Subcutaneous preadipocyte (primary cell): ENCODE measurements at places on chromosomes 1 and 21. TPM values are rescaled to one million over a fixed set of nuclear protein-coding genes. Genes with fewer than 3 reads are reported as not detected.

RHCE gene
- total RNA-seq = 0.20 and 0.73 TPM in 2 replicates

F3 gene
- total RNA-seq = 29.0 and 42.8 TPM in 2 replicates

NOS1AP gene
- total RNA-seq = not detected in 2 replicates

UBXN11 gene
- total RNA-seq = 6.5 and 8.8 TPM in 2 replicates

RBM15 gene
- total RNA-seq = 30.9 and 56.7 TPM in 2 replicates

SH3BGR gene
- 0.98 and 1.8 TPM in 2 replicates for total RNA-seq

CATSPER4 gene
- not detected in 2 replicates for total RNA-seq

PAQR6 gene
- total RNA-seq = 0.37 and 0.59 TPM in 2 replicates

DNALI1 gene
- 7.8 and 9.9 TPM in 2 replicates for total RNA-seq

RPAP2 gene
- total RNA-seq = 5.5 and 6.2 TPM in 2 replicates

ALX3 gene
- total RNA-seq = not detected in 2 replicates

C1QTNF12 gene
- 0.59 and 1.8 TPM in 2 replicates for total RNA-seq

KRTAP12-1 gene
- total RNA-seq = not detected in 2 replicates

GIPC2 gene
- total RNA-seq = 0.59 and 1.1 TPM in 2 replicates

SYT2 gene
- total RNA-seq = not detected in 2 replicates

HHIPL2 gene
- total RNA-seq = 0.20 and 0.37 TPM in 2 replicates

AGT gene
- 0.73 TPM in 1 of 2 replicates, not detected in the other for total RNA-seq

TIE1 gene
- total RNA-seq = under 0.01 TPM in 2 replicates

KCND3 gene
- under 0.01 and 0.37 TPM in 2 replicates for total RNA-seq

C1orf87 gene
- total RNA-seq = not detected in 2 replicates

LINGO4 gene
- total RNA-seq = not detected in 2 replicates

CAPN2 gene
- total RNA-seq = 376 and 586 TPM in 2 replicates

CERS2 gene
- total RNA-seq = 99.6 and 168 TPM in 2 replicates

OPRD1 gene
- not detected in 2 replicates for total RNA-seq

ERICH3 gene
- not detected in 2 replicates for total RNA-seq

CSRP1 gene
- total RNA-seq = 95.9 and 117 TPM in 2 replicates

BMP8B gene
- total RNA-seq = under 0.01 TPM in 1 of 2 replicates, not detected in the other

DENND2D gene
- 2.3 and 5.1 TPM in 2 replicates for total RNA-seq

RXFP4 gene
- not detected in 2 replicates for total RNA-seq

S100A12 gene
- not detected in 2 replicates for total RNA-seq

CR1 gene
- total RNA-seq = not detected in 2 replicates

SPRR5 gene
- total RNA-seq = not detected in 2 replicates

ESRRG gene
- total RNA-seq = not detected in 2 replicates

HENMT1 gene
- total RNA-seq = 2.0 and 2.6 TPM in 2 replicates

ZNHIT6 gene
- 11.0 and 12.3 TPM in 2 replicates for total RNA-seq

CFHR5 gene
- total RNA-seq = not detected in 2 replicates

APCS gene
- not detected in 2 replicates for total RNA-seq

BGLAP gene
- total RNA-seq = 0.37 and 0.39 TPM in 2 replicates

CBR3 gene
- total RNA-seq = 19.5 and 35.6 TPM in 2 replicates

PLA2G2C gene
- total RNA-seq = not detected in 2 replicates
